ENCODE measurements at places on chromosomes 12 and 14.

DNA sequence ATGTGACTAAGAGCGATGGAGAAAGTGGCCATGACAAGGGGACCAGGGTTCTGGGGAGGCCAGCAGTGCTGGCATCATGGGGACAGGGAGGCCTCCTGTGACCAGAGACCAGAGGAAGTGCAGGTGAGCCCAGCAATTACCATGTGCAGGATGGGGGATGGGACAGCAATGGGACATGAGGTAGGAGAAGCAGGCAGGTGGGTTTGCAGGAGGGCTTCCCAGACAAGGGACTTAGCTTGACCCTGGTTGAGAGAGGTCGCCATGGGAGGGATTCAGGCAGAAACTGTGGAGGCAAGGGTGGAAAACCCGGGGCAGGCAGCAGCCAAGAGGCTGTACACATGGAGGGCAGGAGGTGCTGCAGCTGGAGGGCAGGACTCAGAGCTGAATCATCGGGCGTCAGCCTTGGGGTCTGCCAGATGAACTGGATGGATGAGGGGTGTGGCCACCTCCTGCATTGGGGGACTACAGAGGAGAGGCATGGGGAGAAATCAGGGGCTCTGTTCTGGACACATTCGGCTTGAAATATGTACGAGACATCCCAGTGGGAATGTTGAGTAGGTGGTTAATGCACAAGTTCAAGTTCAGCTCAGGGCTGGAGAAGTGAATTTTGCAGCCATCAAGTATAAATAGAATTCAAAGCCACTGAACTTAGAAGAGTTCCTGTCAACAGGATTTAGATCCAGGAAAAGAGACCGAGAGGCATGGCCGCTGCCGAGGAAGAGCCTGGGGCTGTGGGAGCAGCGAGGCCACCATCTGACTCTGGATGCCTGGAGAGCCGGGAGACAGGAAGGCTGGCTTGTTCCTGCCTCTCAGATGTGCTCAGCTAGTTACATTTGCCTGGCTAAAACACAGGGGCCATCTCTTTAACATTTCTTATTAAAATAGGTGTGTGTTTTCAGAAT lies 36.6 kb downstream of the SFSWAP start:
- DNase-seq, result no peak

GRCh38 chr14:73784181-73784987 lies 67.2 kb upstream of the PTGR2 start:
- DNase-seq, result no peak

DNA sequence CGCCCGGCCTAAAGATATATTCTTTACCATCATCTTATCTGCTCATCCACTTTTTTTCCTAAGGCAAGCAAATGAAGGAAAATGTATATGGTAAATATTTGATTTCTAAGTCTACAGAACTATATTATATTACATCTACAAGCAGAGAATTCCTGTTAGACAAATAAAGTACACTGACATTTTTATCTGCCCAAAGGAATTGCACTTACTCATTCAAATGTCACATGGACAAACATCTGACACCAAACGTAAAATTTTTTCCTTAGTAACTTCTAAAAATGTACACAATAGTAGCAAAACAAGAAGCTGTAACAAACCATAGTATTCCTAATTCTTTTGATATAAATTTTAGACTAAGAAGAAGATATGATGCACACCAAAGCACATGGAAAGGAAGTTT lies 51.0 kb downstream of the SPPL3 start:
- no peak for DNase-seq

DNA sequence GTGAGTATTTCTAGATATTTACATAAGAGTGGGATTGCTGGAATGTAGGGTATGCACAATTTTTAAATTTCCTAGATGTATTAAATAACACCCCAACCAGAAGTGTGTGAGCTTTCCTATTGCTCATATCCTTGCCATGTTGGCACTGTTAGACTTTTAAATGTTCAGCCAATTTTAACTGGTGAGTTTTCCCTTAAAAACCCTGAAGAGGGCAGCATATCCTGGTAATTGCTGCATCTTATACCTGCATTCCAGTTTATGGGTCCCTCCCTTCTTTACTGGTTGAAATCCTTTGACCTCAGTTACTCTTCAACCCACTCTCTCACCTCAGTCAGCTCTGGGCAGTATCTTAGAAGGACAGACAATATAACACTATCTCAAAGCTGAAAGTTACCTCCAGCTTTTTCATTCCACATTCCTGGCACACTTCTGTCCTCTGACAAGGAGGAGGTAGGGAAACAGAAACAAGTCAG lies 270.6 kb downstream of the PAWR start:
- DNase-seq, result no peak

DNA sequence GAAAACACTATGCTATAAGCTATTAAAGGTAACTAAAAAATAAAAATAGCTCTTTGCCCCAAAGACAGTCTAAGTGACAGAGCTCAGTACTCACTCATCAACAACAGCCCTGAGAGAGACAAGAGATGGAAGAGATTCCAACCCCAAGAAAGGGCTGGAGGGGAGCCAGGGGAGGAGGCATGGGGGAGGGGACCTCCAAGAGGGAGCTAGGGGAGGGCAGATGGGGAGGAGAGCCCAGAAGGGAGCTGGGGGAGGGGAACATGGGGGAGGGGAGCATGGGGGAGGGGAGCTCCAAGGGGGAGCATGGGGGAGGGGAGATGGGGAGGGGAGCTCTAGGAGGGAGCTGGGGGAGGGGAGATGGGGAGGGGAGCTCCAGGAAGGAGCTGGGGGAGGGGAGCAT lies 7.7 kb downstream of the SSH1 start:
- DNase-seq, result no peak

GRCh38 chr14:95993768-95994592 lies 45.2 kb upstream of the C14orf132 start:
- peak; percentile 30 for DNase-seq

- DNase-seq, result no peak
Observed at GRCh38 chr12:29831173-29831572, 47.4 kb upstream of the TMTC1 start.

GRCh38 chr14:81337073-81337472 lies 63.1 kb downstream of the STON2 start:
- DNase-seq, result no peak

DNA sequence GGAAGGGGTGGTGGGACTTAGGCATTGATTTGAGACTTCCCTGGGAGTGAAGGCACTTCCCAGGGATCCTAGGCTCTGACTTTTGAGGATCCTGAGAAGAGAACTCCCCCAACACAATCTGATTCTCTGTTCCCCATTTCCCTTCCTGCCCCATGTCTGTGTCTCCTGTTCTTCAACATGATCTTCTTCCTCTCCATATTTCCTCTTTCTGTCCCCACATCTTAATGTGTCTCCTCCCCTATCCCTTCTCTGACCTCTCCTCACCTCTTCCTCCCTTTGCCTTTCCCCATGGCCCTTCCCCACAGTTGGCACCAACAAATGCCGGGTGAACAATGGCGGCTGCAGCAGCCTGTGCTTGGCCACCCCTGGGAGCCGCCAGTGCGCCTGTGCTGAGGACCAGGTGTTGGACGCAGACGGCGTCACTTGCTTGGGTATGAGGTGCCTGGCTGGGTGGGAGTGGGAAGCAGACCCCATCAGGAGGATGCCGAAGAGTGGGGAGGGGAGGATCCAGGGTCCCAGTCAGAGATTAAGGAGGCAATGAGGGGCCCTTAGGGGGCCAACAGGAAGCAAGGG lies 15.2 kb upstream of the LRP1-AS start:
- no peak for DNase-seq

DNA sequence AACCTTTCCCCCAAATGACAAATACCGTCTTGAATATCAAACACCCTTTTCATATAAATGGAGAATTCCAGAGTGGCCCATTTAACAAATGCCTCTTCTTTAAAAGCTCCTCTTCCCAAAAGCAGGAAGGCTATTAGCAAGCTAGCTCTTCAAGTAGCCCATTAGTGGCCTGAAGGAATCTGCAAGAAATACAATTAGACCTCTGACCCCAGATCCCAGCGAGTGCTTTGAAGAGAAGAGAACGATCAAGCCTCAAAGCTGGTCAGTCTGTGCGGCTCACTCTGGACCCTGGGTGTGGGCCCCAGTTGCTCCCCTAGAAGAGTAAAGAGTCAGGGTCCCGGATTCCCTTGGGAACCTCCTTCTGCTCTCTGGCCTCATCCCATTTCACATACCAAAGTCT lies 325.6 kb downstream of the NUAK1 start:
- DNase-seq, result no peak

DNA sequence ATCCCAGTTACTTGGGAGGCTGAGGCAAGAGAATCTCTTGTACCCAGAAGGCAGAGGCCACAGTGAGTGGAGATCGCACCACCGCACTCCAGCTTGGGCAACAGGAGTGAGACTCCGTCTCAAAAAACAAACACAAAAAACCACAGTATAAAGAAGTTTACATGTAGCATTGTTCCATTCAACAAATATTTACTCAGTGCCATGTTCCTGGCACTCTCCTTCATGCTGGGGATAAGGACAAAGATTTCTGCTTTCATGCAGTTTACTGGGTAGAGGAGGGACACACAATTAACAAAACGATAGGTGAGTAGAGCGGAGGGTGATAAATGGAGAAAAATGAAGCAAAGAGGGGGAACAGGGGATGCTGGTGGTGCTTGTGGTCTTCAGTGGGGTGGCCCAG lies 68.2 kb upstream of the OVCH1 start:
- no peak for DNase-seq

DNA sequence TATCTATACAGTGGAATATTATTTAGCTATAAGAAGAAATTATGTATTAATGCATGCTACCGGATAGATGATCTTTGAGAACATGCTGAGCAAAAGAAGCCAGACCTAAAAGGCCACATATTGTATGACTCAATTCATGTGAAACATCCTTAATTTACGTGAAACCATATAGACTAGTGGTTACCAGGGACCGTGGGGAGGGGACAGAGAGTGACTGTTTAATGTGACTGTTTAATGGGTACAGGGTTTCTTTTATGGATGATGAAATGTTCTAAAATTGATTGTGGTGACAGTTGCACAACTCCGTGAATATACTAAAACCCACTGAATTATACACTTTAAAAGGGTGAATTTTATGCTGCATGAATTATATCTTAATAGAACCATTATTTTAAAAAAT lies 8.5 kb upstream of the BCL7A start:
- no peak for DNase-seq

DNA sequence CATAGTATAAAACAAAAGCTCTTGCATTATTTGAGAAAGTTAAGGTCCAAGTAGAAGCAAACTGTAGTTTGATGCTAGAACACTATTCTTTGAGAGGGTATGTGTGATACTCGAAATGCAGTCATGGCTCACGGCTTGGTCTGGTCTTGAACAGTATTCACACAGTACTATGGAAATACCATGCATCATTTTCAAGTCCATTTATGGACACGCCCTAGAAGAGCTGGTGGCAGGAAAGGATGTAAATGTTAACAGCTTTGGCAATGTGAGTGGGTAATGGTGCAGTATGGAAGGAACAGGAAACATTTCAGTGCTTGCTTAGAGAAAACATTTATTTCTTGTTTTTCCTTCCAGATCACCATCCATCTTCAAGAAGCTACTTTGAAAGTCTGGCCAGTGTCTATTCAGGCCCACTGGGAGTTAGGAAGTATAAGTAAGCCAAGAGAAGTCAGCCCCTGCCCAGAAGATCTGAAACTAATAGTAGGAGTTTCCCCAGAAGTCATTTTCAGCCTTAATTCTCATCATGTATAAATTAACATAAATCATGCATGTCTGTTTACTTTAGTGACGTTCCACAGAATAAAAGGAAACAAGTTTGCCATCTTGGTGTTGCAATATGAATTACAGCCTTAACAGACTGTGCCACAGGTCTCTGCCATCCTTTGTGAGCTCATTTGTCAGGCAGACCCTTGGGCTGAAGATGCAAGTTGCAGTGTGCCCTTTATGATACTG lies 5.7 kb upstream of the AKAP5 start:
- no peak for DNase-seq

DNA sequence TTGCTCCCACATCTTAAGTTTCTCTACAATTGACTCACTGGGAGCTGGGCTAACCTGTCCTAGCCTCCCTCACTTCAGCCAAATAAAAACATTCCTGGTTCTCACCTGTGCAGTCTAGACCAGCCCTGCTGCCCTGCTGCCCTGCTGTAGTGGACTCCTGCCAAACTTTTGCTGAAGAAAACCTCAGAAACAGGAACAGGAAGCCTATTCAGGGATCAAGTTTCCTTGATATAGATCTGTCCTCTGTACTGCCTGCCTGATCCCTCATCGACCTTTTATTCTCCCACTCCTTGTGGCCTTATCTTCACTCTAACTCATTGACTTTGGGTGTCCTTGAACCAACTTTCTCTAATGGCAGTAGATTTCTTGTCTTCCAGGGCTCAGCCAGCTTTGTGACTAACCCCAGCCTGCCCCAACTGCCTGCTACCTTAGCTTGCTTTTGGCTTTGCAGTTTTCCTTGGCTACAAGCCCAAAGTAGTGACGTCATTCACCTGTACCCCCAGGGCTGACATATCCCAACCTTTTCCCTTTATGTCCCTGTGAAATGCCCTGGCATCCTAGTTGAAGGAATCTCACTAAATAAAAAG lies 234.8 kb downstream of the DUSP6 start:
- DNase-seq, result no peak

- DNase-seq, result no peak
Observed at GRCh38 chr14:59032826-59033225, 155.6 kb upstream of the DAAM1 start.

DNA sequence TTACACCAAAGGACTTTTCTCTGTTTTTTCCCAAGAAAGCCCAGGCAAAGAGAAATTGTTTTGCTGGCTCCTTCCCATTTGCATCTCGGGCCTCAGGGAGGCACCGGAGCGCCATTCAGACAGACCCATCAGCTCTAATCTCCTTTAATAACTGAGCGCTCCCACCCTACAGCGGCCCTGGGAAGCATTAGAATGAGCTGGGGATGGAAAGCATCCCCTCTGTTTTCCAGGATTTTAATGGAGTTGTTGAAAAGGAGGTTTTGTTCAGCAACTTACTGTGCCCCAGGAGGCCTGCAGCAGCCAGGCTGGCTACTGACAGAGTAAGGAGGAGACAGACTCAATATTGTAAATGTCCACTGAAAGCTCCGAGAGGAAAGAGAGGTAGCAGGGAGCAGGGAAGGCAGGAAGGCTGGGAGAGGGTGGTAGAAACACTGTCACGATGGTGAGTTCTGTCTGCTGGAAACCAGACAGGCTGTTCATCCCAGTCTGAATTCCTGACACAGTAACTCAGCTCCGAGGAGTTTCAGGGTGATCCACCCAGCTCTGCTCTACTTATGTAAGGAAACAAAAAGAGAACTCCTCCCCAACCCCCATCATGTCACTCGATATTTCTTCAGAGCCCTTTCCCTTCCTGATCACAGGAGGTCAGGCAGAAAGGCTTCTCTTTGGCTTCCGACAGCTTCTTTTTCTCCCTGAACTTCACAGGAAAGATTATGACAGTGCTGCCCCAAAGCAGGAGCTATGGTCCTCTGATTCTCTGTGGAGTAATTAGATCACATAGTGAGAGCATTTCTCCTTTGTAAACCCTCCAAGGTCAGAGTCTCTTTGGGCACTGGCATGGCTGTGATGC lies 62.5 kb upstream of the TMEM132D start:
- DNase-seq, result no peak

GRCh38 chr12:48005001-48005749 lies 899 bp upstream of the COL2A1 start:
- DNase-seq, result no peak

All from stimulated activated CD4-positive, alpha-beta T cell treated with anti-CD3 and anti-CD28 coated beads, Interleukin-2, amount 100 ng/mL, for 24 hours (primary cell).